ENCODE measurements at places on chromosomes 13 and 19.

GRCh38 chr13:109979228-109979627 lies 192.8 kb upstream of the IRS2 start:
- no peak for DNase-seq

DNA sequence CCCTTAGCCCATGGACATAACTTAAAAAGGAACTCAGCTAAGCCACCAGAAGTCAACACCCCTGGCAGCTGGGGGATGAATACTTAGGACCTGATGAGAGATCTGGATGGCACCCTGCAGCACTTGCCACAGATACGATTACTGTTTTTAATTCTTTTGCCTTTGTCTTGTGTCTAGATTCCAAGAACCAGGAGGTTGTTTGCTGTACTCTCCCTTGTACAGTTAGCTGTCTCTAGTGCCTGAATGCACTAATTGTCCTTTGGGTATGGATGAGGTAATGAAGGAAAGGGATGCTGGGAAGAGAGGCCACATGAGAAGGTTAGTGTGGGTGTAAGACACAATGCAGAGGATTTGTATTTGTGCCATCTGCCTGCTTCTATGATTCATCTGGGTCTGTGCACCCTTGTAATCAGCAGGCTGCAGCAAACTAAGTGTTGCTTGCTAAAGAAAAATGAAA lies 385.8 kb downstream of the KCNRG start:
- DNase-seq, result no peak

GRCh38 chr19:6660930-6661329 lies 9.0 kb downstream of the TNFSF14 start:
- DNase-seq, result no peak

DNA sequence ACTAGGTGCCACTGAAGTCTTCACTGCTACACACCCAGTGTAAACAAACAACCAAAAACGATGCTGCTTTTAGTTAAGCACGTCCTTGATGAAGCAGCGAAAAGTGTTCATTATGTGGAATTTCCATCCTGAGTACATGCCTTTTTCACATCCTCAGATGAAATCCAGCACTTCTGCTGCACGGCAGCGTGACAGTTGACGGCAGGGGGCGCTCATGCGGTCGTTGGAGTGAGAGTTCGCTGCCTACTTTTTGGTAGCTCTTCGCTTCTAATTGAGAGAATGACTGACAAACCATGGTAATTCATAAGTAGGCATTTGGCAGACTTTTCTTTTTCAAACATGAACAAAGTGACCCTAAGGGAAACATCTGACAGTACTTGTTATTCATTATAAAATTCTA lies 1124.9 kb downstream of the EFNB2 start:
- DNase-seq, result peak; percentile 92

DNA sequence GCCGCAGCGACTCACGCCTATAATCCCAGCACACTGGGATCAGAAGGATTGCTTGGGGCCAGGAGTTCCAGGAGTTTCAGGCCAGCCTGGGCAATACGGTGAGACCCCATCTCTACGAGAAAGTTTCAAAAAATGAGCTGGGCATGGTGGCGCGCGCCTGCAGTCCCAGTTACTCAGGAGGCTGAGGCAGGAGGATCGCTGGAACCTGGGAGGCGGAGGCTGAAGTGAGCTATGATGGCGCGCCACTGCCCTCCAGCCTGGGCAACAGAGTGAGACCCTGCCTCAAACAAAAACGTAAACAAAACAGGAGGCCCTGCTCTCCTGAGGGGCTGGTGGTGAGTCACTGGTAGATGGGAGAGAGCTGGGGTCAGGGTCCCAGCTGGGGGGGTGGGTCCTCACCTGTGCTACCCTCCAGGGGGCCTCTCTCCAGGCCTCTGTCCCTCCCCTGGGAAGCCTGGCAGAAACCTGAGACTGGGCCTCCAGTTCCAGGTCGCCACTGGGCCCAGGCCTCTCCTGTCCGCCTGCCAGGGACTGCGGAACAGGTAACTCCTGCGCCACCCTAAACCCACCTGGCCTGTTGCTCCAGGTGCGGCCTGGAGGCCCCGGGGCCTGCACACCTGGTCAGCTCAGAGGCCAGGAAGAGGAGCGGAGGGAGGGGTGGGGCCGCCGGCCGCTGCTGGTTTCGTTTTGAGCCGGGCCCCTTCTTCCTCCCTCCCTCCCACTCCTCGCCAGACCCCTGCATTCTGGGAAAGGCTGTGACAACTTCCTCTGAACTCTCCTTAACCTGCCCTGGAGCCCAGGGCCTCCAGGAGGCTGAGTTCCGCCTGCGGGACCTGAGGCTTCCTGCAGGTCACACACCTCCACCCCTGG lies 17.2 kb upstream of the ZBTB7A start:
- DNase-seq, result no peak

DNA sequence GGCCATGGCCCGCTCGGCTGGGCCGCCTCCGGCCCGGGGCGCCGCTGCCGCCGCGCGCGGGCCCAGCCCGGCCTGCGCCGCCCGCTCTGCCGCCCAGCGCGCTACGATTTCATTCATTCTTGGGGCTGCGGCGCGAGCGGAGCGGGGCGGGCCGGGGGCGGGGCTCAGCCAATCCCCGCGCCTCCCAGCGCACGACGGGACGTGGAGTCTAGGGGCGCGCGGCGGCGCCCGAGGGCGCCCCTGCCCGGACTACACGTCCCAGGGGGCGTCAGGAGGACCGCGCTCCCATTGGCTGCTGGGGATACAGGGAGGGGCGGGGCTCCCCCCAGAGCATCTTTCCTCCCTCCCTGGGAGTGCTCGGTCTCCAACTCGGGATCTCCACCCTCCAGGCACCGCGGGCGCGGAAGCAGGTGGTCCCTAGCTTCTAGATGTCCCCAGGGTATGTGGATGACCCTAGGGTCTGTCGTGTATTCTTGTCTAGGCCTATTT lies 5.6 kb upstream of the DPF1 start:
- DNase-seq, result peak; percentile 85

- no peak for DNase-seq
Observed at GRCh38 chr13:69644447-69644846, 463.2 kb upstream of the ATXN8OS start.

- DNase-seq, result no peak
Observed at GRCh38 chr13:39020853-39021462, 16.9 kb downstream of the PROSER1 start.

- peak; percentile 49 for DNase-seq
Observed at GRCh38 chr13:59261928-59262488, 901.7 kb downstream of the DIAPH3 start.

- no peak for DNase-seq
Observed at GRCh38 chr19:46722004-46722380, 5.1 kb upstream of the PRKD2 start.

- DNase-seq, result no peak
Observed at GRCh38 chr13:97259798-97260714, 37.9 kb downstream of the MBNL2 start.

GRCh38 chr13:20713751-20714150 lies 10.3 kb downstream of the IL17D start:
- no peak for DNase-seq

DNA sequence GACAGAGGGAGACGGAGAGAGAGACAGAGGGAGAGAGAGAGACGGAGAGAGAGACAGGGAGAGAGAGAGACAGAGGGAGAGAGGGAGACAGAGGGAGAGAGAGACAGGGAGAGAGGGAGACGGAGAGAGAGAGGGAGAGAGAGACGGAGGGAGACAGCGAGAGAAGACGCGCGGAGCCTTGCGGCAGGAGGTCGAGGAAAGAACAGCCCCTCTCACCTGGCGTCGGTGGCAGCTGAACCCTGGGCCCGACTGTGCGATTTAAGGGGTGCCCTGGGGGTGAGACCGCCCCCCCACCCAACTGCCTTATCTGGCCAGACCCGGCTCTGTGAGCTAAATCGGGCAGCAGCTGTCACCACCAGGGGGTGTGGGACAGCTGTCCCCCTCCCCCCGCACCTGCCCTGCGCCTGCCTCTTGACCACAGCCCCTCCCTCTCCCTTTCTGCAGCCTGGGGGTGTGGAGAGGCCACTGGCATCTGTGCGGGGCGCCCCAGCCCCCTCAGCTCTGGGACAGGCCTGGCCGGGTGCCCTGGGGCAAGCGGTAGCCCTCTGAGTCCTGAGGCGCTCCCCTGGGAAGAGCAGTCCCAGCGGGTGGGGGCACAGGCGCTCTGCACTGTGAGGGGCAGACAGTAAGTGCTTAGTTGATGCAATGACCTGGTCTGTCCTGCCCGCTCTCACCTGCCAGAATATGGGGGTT lies 10.8 kb downstream of the JOSD2 start:
- DNase-seq, result peak; percentile 74

DNA sequence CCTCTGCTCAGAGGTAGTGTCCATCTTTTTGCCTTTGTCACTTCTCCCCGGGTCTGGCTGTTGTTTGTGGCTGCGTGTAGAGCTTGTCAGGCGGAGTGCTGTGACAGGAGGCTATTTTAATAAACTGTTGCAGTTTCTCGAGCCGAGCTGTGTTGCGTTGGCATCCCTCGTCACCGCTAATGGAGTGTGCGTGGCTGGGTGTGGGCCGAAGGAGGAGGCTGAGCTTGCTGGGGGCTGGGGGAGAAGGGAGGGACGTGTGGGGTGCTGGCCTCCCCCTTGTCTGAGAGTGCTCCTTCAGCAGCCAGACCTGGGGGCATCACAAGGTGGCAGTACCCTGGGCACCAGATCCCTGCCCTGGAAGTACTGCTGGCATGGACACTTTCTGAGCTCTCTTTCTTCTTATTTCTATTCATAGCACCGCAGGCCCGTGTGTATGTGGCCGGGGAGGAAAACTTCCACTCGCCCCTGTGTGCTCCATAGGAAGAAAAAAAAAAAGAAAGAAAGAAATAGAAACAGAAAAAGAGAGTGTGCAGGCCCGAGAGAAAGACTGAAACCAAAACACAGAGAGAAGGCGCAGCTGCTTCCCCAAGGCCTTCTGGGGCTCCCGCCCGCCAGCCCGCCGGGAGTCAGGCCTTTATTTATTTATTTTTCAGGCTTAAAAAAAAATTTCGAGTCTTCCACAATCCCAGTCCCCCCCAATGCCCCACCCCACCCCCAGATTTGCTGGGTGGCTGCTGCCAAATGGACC lies 27.0 kb downstream of the NFIX start:
- no peak for DNase-seq

DNA sequence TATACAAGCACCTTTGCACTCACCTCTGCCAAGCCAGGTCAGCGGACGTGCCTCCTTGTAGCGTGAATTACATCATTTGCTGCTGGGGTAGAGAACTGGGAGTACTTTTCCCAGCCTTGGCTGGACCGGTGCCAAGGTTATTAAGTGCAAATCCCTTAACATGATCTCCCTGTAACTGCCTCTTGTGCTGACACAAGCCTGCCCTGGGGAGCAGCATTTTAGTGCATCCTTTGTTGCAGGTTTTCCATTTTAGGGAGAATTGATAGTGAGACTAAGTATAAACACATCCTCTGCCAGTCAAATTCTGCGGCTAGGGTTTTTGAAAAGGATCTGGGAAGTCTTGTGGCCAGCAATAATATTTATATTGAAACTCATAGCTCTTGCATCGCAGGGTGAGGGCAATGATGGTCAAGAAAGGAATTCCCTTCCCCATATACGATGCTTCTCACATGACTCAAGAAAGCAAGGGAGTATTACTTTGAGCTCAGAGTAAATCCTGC lies 32.7 kb upstream of the DCLK1 start:
- DNase-seq, result no peak

GRCh38 chr13:109602356-109602755 lies 184.0 kb downstream of the IRS2 start:
- DNase-seq, result no peak

- DNase-seq, result no peak
Observed at GRCh38 chr19:56351208-56351607, 36.6 kb upstream of the ZSCAN5A start.

DNA sequence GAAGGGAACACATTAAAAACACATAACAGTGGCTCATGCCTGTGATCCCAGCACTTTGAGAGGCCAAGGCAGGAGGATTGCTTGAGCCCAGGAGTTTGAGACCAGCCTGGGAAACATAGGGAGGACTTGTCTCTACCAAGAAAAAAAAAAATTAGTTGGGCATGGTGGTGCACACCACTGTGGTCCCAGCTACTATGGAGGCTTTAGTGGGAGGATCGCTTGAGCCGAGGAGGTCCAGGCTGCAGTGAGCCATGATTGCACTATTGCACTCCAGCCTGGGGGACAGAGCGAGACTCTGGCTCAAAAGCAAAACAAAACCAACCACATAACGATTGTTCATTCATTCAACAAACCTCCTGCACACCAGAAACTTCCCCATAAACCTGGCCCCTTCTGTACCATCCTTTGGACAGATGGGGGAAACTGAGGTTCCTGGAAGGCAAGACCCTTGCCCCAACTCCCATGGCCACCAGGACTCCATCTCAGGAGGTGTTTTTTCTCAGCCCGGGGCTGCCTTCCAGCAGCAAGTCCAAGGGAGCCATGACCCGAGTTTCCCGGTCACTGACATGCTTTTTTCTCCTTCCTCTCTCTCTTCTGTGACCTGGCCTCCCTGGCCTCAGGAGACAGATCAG lies 4.3 kb downstream of the FOSB start:
- DNase-seq, result no peak

GRCh38 chr19:38974624-38975213 lies 823 bp downstream of the FBXO17 start:
- DNase-seq, result no peak

DNA sequence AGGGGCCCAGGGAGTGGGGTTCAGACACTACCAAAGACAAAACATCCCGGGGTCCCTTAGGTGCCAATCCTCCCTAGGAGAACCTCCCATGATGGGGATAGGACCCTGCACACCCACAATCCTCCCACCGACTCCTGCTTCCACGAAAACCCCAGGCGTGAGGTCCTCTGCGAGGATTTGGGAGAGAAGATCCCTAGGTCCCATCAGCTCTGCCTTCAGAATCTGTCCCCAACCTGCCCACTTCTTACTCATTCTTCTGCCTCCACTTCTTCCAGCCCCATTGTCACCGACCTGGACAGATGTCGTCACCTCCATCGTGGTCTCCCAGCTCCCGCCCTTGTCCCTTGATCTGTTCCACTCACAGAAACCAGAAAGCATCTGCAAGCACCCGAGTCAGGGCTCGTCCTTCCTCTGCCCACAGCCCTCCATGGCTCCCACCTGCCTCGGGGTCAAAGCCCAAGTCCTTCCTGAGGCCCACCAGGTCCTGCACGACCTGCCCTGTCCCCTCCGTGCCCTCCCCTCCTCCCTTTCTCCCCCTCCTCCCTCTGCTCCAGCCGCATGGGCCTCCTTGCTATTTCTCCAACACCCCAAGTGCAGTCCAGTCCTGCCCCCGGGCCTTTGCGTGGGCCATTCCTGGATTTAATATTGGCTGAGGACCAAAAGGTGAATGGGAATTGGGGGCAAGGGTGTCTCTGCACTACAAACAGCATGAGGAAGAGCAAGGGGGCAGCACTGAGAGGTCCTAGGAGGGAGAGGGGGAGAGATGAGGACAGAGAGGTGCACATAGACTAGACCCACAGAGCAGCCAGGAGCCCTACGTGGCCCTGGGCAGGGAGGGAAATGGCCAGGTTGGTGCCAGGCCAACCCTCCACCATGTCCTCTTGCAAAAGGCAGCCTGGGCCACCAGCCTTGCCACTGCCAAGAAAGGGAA lies 51.3 kb downstream of the PTPRS start:
- DNase-seq, result no peak

DNA sequence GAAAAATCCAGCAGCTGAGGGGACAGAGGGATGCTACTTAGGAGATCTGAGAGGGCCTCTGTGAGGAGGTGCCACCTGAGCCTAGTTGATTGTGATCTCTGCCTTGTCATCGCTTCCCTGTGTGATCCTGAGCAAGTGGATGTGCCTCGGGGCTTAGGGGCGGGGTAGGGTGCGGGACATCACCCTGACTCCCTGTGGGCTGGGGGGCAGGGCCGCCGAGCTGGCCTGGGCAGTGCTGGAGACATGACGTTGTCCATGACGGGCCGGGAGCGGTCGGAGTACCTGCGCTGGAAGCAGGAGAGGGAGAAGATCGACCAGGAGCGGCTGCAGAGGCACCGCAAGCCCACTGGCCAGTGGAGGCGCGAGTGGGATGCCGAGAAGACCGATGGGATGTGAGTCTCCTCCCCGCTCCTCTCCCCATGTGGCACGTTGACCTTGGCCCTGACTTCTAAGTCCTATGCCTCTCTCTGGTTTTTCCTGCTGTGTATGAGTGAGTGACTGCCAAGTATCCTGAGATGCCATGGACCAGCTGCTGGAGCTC lies 8.2 kb upstream of the INAFM1 start:
- DNase-seq, result no peak

Data from H1 (cell line).